Dorsolateral prefrontal cortex (tissue), 122 donors: ENCODE measurements at places on chromosomes 11 and 22.
A peak's percentile ranks its signal among the peaks of the same experiment; 100 is the strongest.

DNA sequence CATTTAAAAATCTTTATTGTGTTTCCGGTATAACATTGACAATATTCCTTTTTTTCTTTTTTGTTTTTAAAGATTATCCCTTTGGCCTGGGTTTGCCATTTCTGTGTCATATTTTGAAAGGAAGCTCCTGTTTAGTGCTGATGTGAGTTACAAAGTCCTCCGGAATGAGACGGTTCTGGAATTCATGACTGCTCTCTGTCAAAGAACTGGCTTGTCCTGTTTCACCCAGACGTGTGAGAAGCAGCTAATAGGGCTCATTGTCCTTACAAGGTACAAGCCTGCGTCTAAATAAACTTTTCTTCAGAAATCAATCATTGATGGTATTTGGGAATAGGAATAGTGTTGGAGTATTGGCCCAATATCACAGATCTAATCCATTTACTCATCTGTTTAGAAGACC, 19.8 kb downstream of the PIWIL4 start:
- DNase-seq: no peak

- DNase-seq: no peak
Measured at GRCh38 chr11:114027391-114027790, 32.1 kb upstream of the ZBTB16 start.

GRCh38 chr11:120119121-120119520, 18.8 kb downstream of the TRIM29 start:
- DNase-seq: no peak

DNA sequence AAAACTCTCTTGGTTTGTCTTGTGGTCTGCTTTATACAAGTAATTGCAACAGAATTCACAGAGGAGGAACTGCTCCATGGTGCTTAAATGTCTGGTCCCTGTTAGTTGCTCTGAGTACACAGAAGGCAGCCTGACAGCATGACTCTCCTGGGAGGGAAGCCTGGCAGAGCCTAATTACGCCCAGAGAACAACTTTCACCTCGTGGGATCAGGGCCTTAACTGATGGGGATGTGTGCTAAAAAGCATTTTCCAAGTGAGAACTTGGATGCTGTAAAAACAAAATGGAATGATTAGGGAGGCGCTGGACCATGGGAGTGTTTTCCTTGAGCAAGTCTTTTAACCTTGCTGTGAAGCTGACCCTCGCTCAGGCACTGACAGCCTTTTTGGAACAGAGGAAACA, 154.0 kb upstream of the TENM4 start:
- DNase-seq: no peak

- no peak for DNase-seq
Measured at GRCh38 chr22:42353883-42354727, 78.1 kb downstream of the NFAM1 start.

DNA sequence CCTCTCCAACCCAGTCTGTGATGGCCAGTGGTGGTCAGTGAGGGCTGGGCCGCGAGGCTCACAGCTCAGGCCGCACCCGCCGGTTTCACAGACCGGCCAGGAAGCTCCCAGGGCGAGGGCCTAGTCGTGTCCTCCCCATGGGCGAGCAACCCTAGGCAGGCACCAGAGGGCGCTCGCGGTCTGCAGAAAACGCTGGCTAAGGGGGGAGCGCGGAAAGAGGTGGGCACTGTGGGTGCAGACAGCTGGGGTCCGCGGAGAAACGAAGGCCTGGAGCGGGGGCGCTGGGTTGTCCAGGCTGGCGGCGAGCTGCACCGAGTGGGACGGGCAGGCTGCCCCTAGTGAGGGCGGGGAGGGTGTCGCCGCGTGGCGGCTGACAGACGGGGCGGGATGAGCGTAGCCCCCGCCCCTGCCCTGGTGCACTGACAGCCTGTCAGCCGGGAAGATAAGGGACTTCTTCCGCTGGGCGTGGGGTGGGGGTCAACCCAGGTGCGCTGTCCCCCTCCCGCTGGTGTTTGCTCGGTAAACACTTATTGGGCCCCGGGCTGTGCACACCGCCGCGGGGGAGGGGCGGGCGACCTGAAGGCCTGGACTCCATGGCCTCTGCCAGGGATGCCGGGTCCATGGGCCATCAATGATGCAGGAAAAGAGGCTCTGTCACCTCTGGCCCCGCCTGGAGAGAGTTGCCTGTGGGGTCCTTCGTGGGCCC, 7.5 kb downstream of the GP1BB start:
- peak; percentile 77 for DNase-seq

DNA sequence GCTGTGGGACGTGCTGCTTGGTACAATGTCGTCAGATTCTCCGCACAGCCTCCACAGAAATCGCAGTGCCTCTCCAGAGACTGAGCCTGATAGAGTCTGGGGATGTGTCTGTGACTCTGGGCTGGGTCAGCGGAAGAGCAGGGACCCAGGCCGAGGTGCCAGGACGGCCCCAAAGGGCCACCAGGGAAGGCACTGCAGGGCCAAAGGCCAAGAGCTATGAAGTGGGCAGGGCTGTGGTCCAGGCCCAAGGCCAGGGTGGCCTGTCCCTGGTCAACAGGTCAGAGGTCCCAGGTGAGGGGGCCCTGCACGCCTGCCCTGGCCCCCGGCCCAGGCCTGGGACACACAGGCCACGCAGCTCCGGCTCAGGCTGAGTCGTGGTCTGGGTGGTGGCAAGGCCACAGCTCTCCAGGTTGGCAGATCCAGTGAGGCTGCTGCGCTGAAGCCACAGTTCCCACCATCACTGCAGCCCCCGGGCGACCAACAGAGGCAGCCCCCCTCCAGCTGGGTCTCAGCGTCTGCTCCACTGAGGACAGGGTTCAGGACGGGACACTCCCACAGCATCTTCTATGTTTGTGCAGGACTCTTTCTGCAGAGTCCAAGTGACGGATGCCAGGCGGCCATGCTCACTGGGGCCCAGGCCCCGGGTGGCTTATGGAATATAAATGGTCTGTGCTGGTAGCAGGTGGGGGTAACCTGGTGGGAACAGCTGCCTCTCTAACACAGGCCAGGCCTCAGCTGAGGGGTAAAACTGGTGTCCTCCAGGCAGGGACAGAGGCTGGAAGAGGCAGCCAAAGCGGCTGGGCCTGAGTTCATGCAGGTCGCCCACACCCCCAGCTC, 4.8 kb upstream of the PIM3 start:
- DNase-seq: no peak
